Effector CD4-positive, alpha-beta T cell (primary cell): ENCODE measurements at places on chromosomes 16 and 17.

- no peak for DNase-seq
Measured at GRCh38 chr17:59367657-59368045, 36.2 kb downstream of the YPEL2 start.

DNA sequence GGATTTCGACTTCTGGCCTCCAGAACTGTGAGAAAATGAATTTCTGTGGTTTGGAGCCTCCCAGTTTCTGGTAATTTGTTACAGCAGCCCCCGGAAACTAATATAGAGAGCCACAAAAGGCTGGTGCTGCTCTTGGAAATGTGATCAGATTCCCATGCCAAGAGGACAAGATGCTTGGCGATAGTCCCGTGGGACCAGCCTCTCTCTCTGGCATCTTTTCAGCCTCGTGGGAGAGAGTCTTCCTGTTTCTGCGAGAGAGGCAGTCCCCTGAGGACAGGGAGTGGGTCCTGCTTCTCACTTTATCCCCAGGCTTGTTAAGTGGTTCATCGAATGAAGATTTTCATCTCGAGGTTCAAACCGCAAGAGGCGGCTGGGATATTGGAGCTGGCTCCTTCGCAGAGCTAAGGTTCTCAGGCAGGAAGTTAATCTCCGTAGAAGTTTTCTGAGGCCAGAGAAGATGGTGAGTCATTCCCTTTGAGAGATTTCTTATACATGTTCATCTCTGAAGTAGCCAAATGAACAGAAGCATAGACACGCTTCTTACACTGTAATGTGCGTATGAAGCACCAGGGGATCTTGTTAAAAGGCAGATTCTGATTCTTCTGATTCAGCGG is 211.6 kb upstream of the SDK2 start:
- DNase-seq, result no peak

DNA sequence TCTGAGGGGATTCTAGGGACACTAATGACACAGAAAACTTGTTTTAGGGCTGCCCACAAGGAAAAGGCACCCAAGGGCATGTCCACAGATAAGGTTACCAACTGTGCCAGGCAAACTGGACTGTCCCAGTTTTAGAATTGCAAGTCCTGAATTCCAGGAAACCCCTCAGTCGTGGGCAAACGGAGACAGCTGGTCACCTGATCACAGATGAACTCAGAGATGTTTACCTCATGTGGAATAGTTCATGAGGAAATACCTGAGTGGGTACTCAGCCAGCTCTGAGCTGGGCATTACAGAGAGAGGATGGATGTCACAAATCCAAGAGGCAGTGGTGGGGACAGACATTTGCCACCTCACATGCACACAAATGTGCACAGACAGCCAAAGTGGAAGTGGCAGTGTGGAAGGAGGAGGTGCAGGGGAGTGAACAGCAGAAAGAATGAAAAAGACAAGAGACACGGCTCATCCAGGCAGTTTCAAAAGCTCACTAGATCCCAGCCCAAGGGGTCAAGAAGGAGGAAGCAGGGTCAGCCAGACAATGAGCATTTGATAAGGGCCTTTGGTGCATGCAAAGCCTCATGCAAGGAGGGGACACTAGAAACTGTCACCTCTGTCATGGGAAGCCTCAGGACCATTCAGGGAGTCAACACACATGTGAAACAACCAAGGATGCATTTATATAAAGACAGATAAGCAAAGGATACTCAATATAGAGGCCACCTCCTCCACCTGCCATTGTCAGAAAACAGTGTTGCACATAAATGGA is 24.8 kb downstream of the TTLL6 start:
- DNase-seq, result no peak

DNA sequence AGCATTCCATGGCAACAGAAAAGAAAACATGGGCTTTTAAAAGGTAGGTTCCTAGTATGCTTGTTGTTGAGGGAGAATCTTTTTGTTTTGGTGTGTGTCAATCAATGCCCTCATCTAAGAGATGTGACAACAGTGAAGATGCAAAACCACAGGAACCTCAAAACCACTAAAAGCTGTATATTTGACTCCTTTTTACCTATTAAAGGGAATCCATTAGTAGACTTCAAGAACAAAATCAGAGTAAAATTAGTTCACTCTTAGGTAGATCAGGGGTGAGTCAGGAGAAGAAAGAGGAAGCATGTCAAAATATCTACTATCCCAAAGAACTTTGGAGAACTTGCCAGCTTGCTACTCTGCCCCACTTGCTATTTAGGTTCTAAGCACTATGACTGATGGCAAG is 89.1 kb downstream of the CDK5R1 start:
- DNase-seq, result no peak

DNA sequence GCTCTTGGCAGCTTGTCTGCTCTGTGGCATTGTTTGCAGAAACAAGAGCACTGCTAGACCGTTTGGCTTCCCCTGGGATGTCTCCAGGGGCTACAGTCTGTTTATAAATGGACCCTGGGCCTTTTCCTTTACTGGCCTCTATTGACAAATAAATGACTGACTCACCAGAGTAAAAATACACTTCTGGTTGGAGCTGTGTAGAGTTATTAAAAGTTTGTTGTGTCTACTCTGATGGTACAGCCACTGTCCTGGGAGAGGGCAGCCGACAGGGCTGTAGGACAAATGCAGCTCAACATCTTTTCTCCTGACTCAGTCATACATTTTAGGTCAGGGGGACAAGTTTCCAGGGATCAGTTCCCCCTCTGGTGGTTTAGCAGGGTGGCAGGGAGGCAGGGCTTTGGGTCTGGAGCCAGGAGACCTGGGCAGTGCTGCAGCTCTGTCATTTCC is 30.0 kb downstream of the FOXL1 start:
- DNase-seq, result no peak

GRCh38 chr17:69696650-69697049 is 282.2 kb downstream of the MAP2K6 start:
- DNase-seq, result no peak

GRCh38 chr16:57316390-57317017 is 32.0 kb upstream of the PLLP start:
- no peak for DNase-seq

DNA sequence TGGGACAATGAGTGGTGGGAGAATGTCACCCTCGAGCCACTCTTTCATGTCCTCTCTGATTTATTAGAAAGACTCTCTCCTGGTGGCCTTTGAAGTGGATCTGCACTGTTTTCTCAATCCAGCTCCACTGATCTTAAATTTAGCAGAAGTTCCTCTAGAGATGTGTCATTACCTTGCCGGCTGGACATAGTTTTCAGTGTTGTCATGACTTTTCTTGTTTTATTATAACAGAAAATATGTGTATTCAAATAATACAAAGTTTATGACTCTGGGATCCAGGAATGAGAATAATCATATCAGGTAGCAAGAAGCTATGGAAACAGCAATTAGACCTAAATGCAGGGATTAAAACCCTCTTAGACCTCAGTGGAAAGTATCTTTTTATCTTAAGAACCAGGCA is 247.5 kb upstream of the ELAC2 start:
- no peak for DNase-seq

DNA sequence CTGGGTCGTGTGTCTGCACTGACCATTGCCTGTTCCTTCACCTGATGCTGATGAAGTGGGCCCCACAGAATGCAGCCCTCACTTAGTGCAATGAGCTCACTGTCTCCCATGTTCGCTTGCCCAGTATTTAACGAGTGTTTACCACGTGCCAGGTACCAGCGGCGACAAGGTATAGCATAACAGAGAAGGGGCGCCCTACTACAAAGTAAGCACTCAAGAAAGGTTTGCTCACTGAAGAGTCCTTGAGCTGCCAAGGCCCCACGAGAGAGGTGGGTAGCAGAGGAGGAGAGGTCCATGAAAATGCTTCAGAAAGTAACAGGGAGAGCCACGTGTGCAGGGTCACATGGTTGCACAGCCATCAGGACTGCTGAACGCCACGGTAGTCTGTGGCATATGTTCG is 230.0 kb downstream of the NTN1 start:
- DNase-seq, result no peak

DNA sequence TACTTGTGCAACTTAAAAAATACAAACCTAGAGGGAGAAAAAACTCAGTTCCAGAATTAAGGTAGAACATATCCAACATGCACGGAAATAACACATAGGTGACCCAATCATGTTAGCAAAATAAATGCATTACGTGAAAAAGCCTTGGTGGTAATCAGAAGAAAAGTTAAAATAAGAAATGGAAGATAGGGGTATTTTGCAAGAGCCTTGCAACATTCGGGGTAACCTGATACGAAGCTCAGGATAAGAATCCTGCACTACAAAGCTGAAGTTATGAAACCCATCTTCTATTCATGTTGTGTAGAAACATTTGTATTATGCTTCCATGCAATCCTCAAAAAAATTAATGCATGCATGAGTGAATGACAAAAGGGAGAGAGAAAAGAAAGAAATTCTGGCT is 33.1 kb downstream of the CHCT1 start:
- no peak for DNase-seq
